ENCODE measurements at places on chromosomes 11 and 22.

DNA sequence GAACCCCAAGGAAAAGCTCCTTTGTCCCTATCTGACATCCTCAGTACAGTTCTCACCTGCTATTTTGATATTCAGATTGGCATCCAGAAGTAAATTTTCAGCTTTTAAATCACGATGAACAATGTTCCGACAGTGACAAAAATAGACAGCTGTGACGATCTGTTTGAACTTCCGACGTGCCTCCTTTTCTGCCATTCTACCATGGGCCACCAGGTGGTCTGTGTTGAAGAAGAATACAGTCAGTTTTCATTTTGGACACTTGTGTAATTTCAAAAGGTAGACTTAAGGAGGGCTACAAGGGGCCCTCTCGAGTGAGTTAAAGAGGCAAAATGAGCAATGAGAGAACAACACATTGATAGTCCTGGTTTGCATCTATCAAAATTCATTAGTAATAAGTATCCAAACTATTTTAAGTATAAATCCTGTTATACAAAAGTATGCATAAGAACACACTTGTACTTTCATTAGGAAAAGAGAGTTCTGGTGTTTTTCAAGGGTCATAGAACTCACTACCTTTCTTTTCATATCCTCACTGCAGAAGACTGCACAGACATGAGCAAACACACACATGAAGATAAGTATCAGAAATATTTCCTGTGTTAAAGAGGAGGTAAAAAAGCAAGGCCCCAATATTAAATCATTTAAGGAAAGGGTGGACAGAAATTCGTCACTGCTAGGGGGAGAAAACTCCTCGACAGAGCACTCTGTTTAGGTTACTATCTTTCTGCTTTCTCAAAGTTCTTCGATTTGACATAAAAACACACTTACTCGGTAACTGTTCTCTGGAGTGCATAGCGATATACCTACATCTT is 89.9 kb upstream of the APOA1 start:
- no peak for DNase-seq

- DNase-seq = no peak
Observed at GRCh38 chr11:95375886-95376285, 144.9 kb upstream of the SESN3 start.

- DNase-seq = peak; percentile 67
Observed at GRCh38 chr11:78161962-78162371, 22.5 kb upstream of the ALG8 start.

GRCh38 chr11:104338186-104338585 is 174.2 kb upstream of the PDGFD start:
- DNase-seq = no peak

DNA sequence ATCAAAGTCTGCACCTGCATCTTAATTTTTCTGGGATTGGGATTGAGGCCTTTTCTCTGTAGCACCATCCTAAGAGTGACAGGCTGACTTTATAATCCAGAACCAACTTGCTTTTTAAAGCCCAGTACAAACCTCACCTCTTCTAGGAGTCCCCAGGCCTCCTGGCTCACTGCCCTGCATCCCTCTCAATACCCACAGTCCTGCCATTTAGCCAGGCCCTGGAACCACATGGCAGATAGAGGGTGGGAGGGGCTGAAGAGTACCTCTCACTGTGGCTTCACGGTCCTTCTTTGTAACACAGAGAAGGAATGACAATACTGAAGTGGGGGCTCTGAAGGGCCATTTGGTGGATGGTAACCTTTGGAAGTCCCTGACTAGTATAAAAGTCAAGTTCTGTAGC is 63.5 kb upstream of the PHOX2A start:
- DNase-seq = no peak

- no peak for DNase-seq
Observed at GRCh38 chr22:36480941-36481392, 473 bp downstream of the TXN2 start.

DNA sequence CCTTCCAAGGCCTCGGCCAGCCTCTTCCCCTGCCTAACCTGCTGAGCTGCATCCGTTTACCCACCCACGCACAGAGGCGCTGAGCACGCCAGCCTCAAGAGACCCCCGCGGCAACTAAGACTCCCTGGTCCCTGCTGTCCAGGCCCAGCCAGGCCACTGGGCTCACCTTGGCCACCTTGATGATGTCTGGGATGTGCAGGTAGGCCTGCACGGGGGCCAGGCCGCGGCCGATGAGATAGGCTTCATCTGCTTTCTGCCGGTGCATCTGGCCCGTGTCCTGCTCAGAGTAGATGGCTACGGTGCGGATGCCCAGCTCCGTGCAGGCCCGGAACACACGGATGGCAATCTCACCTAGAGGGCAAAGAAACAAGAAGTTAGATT is 14.6 kb downstream of the LRFN4 start:
- no peak for DNase-seq

DNA sequence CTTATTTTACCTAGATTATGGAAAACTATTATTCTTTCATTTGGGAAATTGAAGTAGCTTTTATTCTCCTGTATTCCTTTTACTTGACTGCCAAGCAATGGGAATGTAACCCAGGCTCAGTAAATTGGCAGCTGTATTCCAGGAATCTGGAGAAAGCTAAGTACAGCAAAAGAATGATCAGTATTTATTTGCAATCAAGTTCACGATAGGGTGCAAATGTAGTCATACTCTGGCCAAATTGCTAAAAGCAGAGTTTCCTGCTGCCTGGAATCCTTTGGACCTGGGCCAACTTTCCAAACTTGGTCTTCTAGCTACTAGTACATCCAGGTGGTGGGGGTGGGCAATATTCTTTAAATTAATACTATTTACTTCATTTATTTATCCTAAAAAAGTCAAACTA is 286.0 kb upstream of the CTSC start:
- DNase-seq = no peak

- DNase-seq = peak; percentile 59
Observed at GRCh38 chr11:46667043-46667481, 33.4 kb downstream of the ARHGAP1 start.

DNA sequence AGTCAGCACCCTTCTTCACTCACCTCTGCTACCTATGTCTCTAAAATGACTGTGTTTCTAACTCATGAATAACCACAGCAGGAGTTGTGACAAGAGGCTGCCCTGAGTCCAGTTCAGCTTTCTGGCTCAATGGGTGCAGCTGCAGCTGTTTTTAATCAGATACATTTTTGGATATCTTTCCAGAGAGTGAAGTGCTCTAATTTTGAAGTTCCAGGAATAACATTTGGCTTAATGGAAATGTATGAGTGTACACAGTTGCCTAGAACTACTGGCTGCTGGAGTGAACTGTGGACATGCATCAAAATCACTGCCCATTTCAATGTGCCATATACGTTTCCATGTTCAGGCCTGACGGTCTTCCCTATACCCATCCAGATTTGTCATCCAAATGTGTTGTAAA is 769.5 kb upstream of the ANO3 start:
- DNase-seq = peak; percentile 17

DNA sequence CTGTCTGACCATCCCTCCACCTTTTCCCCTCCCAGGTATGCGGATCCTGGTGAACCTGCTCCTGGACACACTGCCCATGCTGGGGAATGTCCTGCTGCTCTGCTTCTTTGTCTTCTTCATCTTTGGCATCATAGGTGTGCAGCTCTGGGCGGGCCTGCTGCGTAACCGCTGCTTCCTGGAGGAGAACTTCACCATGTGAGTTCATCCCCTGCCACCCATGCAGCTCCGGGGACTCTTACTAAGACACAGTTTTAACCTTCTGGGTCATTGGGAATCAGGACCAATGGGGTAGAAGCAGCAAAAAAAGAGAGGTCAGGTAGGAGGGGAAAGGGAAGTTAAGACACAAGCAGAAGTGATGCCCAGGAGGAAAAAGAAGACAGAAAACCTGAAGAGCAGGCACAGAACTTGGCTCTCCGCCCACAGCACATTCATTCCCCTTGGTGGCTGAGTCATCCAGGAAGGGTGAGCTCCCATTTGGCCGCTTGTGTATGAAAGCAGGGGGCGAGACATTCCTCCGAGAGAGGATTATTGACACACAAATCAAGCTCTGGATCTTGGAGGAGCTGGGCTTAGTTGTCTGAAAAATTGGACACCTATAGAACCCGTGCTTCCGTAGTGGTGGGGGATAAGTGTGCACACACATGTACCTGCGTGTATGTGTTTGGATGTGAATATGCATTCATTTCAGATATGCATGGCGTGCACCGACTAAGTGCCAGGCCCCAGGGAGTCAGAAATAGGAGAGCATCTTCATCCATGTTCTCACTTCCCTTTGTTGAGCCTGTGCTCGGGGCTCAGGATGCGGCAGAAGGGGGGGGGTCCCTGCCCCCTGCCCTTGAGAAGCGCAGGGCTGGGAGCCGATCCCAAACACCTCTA is 64.2 kb downstream of the CACNA1I start:
- DNase-seq = no peak

DNA sequence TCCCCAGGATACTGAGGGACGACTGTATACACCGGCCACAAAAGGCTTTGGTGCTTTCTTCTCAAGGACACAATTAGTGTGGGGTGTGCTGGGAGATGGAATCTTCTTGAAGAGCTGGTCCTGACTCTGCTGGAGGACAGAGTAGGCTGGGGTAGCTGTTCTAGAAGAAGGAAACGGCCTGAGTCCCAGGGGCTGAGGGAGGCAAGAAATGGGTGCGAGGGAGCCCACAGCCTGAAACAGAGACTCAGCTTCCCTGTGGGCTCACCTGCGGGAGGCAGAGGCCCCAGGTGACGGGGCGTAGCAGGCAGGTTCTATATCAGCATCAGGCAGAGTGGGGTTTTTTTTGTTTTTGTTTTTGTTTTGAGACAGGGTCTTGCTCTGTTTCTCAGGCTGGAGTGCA is 36.6 kb downstream of the PARVG start:
- DNase-seq = no peak

DNA sequence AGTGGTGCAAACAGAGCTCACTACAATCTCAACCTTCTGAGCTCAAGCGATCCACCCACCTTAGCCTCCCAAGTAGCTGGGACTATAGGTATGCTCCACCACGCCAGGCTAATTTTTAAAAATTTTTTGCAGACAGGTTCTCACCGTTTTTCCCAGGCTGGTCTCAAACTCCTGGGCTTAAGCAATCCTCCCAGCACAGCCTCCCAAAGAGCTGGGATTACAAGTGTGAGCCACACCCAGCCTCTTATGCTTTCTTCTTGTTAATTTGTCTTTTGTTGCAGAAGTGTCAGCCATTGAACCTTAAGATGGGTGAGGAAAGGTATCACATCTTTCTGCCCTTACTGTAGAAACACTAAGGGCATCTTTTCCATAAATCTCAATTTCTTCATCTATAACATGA is 34.9 kb downstream of the DENND5A start:
- no peak for DNase-seq

GRCh38 chr22:47011859-47012258 is 249.4 kb downstream of the TBC1D22A start:
- no peak for DNase-seq

- DNase-seq = no peak
Observed at GRCh38 chr11:111397034-111397433, 18.0 kb upstream of the POU2AF1 start.

DNA sequence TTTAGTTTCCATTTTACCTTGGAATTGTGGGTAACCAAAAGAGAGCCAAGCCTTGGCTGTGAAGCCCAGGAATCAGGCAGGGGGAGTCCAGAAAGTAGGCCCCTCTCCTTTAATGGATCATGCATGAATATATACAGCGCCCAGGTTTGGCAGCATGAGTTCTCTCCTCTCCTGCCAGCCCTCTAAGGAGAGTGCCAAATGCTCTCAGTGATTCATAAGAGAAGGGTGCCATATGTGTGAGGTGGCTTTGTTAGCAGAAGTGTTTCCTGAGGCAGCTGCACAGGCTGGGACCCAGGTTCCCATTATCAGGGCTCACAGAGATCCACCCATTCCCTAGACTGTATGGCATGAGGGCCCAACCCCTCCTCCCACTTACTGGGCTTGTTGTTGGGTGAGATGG is 52.3 kb upstream of the SCUBE2 start:
- DNase-seq = no peak

GRCh38 chr22:32693102-32693501 is 108.4 kb upstream of the TIMP3 start:
- no peak for DNase-seq
